Type B pancreatic cell (in vitro differentiated cells): ENCODE measurements at places on chromosomes 4 and X.

- DNase-seq = no peak
These were observed 284.1 kb downstream of the CHIC1 start for GRCh38 chrX:73847100-73847499.

DNA sequence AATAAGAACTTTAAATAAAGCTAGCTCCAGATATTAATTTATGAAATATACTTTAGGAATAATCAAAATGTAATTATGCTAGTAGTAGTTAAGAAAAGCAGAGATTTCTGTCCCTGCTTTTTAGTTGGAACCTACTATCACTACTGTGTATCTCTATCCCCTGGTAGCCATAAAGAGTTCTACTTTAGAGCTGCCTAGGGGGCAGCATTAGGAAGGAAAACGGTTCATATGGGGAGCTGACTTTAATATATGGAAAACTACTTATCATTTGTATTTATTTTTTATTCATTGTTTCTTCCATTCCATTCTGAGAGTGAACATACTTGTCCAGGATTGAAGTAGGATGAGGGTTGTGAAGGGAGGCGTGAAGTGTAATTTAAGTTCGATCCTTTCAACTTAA, 40.9 kb downstream of the CPEB2 start:
- DNase-seq = no peak

GRCh38 chr4:147820975-147821374, 89.1 kb downstream of the ARHGAP10 start:
- no peak for DNase-seq

GRCh38 chrX:80335062-80335830, 85.0 kb upstream of the TENT5D start:
- DNase-seq = no peak

DNA sequence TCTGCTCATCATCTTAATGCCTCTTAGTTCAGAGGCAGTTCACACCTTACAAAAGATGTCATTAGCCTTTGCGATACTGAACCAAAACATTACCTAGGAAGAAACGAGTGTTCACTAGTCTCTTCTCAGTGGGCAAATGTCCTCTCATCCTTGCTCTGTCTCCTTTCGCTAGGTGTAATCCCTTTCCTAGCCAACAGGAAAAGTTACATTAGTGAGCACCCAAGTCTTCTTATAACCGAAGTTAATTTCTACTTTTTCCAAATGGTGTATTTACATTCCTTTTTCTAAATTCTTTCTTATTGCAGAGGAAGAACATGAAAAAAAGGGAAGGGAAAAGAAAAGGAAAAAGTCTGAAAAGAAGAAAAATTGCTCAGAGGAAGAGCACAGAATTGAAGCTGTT, 46.9 kb downstream of the SMIM31 start:
- DNase-seq = no peak

DNA sequence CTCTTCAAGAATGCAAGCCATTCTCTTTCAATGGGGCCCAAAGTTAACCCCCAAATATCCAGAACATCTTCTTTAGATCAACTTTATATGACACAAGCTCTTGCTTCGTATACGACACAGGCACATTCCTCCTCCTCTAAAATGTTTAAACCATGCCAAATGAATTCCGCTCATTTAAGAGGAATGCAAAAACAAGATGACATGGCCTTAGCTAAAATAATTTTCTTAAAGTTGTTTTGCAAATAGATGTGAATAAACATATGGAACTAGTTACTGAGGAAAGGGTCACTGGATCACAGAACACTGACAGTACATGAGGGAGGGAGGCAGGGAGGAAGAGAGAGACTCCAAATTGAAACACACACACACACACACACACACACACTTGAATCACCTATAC, 97.4 kb downstream of the RASL11B start:
- no peak for DNase-seq

GRCh38 chr4:85756938-85757337, 282.0 kb downstream of the ARHGAP24 start:
- no peak for DNase-seq

DNA sequence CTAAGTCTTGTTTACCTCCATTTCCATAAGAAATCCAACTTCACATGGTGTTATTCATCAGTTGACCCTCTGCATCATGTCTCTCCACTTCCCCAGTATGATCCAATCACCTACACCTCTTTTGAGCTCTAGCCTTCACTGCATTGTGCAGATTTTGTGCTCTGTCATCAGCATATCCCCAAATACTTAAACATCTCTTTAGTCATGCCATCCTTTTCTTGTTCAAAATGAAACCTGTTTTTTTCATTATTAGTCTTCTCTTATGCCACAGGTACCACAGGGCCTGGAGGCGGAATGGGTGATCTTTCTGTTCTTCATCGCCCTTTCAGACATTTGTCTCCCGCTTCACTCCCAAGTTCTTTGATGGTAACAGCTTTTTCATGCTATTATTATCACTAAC, 382.7 kb upstream of the GALNTL6 start:
- DNase-seq = no peak

GRCh38 chr4:18388039-18388438, 366.5 kb upstream of the LCORL start:
- no peak for DNase-seq

- DNase-seq = no peak
These were observed 222.0 kb downstream of the SPRY1 start for GRCh38 chr4:123618606-123619005.

- DNase-seq = no peak
These were observed 380.4 kb downstream of the PCDH7 start for GRCh38 chr4:31100536-31100935.

GRCh38 chrX:124401696-124402095, 55.3 kb downstream of the SH2D1A start:
- no peak for DNase-seq

DNA sequence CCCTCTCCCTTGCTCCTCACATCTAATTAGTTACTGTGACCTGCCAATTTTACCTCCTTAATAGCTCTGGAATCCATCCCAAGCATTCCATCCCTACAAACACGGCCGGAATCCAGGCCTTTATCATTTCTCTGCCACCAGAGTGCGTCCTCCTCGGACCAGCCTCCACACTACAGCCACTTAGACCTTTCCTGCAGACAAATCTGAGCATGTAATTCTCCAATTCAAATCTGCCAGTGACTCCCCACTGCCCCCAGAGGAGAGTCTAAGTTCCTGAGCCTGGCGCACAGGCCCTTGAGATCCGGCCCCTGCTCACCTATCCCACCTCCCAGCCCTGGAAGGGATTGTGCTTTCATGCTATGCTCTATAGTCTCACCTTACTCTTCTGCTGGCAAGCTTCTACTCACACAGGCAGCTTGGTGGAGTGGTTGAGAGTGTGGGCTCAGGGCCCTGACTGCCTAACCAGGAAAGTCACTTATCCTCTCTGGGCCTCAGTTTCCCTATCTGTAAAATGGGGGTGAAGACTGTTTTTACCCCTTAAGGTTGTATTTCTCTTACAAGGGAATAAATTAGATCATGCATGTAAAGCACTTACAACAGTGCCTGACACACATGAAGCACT, 31.2 kb downstream of the PJA1 start:
- no peak for DNase-seq

DNA sequence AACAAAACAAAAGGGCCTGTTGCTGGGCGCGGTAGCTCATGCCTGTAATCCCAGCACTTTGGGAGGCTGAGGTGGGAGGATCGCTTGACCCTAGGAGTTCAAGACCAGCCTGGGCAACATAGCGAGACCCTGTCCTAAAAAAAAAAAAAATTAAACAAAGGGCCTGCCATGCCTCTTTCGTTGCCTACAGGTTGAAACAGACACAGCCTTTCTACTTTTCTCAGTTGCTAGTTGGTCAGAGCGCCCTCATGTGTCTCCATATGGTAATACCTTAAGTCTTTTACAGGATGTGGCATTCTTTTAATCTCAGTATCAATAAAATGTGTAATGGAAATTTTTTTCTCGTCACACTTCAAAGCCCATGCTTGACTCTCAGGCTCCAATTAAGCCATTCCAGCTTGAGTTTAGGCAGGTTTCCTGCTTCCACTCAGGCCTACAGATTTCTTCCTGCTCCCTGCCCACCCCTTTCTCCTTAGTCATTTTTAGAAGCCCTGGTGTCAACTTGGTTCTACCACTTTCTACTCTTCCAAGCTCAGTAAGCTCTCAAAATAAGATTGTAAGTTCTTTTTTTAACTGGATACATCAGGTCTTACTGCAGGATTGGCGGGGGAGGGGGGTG, 4.6 kb upstream of the SOWAHD start:
- DNase-seq = no peak

DNA sequence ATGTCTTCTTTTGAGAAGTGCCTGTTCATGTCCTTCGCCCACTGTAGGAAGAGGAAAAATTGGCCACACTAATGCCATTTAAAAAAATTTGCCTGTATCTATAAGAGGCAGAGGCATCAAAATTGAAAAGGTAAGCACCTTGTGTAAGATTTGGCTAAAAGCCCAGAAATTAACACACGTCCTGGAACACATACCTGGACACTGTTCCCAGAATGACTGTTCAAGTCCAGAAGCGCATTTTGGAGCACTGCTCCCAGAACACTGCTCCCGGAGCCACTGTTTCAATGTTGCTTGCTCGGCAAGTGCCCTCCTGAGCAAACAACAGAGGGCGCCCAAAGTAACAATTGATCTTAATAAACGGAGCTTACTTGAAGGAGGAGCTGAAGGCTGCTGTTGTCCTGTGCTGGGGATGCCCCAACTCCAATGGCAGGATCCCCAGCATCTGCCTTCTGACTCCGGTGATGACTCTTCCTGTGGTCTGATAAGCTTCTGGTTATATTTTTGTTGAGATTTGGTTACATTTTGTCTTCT, 1958.6 kb downstream of the C4orf33 start:
- no peak for DNase-seq

DNA sequence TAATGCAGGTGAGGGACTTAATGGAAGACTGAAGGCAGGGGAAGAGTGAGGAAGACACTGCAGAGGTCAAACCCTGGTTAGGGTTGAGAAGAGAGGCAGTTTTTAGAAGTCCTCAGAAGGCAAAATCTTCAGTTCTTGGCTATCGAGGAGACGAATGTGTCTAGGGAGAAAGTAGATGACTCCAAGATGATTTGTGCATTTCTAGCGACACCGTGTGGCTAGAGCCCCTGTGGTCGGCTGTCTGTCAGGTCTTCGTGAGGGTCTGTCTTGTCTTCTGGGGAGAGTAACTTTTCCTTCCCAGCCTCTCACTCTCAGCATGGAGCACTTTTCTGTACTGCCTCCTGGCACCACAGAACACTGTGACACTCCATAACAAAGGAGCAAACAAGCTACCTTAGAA, 458.1 kb downstream of the STIM2 start:
- DNase-seq = no peak

GRCh38 chr4:10605746-10606482, 78.7 kb downstream of the CLNK start:
- DNase-seq = no peak

DNA sequence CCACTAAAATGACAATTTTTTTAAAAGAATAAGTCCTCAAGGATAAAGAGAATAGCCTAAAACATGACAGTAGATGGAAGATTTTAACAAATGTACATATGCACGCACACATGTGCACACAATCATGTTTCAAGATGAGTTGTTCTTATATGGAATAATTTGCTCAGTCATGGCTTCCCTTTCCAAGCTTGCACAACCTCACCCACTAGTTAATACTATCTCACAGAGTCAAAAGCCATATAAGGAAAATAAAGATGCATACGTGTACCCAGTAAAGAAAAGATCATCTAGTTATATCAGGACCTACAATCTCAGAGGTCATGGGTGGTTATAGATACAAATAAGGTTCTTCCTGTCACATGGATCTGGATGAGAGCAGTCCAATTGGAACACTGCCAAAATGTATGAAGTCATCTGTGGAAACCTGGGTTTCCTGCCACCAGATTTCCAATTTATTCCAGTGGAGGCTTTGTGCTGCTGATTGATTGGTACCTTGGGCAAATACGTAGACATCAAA, 56.1 kb downstream of the FAM13A start:
- DNase-seq = no peak

DNA sequence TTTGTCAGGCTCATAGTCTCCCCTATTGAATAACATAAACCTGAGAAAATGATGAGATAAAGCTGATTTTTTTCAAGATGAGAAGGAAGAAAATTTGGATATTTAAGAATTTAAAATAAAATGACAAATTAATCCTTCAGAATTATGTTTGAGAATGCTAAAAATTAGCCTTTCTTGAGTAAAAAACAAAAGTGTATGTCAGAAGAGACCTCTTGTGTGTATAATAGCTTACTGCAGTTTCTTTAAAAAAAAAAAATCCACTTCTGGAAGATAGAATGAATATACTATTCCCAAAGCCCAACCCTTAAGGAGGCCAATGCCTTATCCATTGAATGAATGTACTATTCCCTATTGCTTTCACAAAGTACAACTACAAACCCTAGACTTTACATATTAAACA, 281.8 kb downstream of the RAPGEF2 start:
- DNase-seq = no peak

GRCh38 chr4:90833706-90834105, 706.5 kb downstream of the CCSER1 start:
- no peak for DNase-seq

GRCh38 chrX:55907968-55908607, 190.5 kb downstream of the RRAGB start:
- peak; percentile 70 for DNase-seq

DNA sequence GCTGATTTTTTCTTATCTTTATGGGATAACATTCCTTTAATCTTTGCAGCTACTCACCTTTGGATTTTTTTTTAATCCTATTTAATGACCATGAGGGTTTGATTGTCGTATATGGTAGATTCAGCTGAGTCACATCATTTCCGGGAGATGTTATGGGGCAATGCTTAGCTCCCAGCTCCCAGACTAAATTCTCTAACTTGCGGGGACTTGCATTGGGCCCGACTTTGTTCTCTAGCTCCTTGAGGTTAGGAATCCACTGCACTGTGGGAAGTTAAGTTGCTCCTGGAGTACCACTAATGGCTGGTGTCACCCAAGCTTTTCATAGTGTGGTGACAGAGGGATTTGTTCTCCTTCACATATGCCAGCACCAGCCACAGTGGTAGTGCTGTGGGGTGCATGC, 287.4 kb downstream of the TECRL start:
- DNase-seq = no peak

DNA sequence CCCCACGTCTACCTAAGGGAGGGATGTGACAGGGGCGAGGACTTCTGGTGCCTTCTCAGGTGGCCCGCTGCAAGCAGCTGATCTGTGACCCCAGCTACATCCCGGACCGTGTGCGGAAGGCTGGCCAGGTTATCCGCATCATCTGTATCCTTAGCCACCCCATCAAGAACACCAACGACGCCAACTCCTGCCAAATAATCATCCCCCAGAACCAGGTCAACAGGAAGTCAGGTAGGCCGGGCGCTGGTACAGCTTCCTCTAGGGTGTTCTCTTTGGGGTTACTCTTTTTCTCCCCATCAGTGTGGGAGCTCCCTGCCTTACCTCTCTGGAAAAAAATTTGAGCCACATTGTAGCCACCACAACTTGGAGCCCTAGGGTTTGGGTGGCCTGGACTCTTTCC, 2.4 kb upstream of the FAM50A start:
- DNase-seq = no peak
